Peyer's patch (tissue), 4 donors: ENCODE measurements at places on chromosomes 12 and 14. TPM values are rescaled to one million over a fixed set of nuclear protein-coding genes. Genes with fewer than 3 reads are reported as not detected.

TDRD9 gene
- total RNA-seq = not detected

SERPINA5 gene
- total RNA-seq = not detected

CELA1 gene
- not detected for total RNA-seq

RNU6-7 gene
- total RNA-seq = not detected

FOXN4 gene
- total RNA-seq = not detected

PTPN6 gene
- 183 TPM for total RNA-seq

C12orf60 gene
- not detected for total RNA-seq

IL22 gene
- not detected for total RNA-seq

NEUROD4 gene
- not detected for total RNA-seq

DHRS4L2 gene
- total RNA-seq = 36.1 TPM

GRCh38 chr14:49598189-49598484 is 603 bp upstream of the LRR1 start:
- H3K27me3 ChIP-seq = no peaks in the 10 kb centered on the region
- peak overlapping the region; percentile 88 for H3K27ac ChIP-seq
- no peak for DNase-seq
- no peaks in the 10 kb centered on the region for H3K36me3 ChIP-seq

DNA sequence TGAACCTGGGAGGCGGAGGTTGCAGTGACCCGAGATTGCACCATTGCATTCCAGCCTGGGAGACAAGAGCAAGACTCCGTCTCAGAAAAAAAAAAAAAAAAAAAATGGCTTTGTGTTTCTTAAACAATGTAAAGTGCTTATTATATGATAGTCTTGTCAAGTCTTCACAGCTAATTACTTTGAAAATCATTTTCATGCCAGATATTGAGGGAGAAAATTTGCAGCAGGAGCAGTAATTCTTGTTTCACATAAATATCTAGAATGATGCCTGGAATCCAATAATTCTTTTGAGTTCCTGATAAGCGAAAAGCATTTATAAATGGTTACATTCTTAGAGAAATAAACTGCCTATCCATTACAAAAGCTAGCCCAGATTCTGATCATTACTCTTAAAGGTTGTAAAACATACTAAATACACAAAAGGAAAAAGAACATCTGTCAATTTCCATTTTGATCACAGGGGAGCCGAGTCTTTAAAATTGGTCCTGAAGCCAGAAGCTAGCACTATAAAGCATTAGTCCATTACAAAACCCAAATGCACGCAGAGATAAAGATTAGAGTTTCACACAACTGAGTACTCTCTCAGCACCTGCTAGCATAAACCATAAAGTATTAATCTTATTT is 50.3 kb downstream of the IFT81 start:
- DNase-seq = no peak
- no peaks in the 10 kb centered on the region for H3K4me1 ChIP-seq
- no peaks in the 10 kb centered on the region for H3K27me3 ChIP-seq
- H3K27ac ChIP-seq = no peak overlapping the region
- H3K36me3 ChIP-seq = no peaks in the 10 kb centered on the region

GRCh38 chr12:129185855-129186254 is 332.6 kb downstream of the GLT1D1 start:
- H3K27ac ChIP-seq = no peak overlapping the region
- no peak for DNase-seq
- H3K27me3 ChIP-seq = no peaks in the 10 kb centered on the region
- H3K4me1 ChIP-seq = no peaks in the 10 kb centered on the region
- H3K4me3 ChIP-seq = no peak overlapping the region
- no peaks in the 10 kb centered on the region for H3K36me3 ChIP-seq

- no peaks in the 10 kb centered on the region for H3K27me3 ChIP-seq
- H3K4me1 ChIP-seq = no peaks in the 10 kb centered on the region
- H3K27ac ChIP-seq = no peak overlapping the region
- no peak for DNase-seq
- H3K4me3 ChIP-seq = no peak overlapping the region
- no peaks in the 10 kb centered on the region for H3K36me3 ChIP-seq
Measured at GRCh38 chr14:86530457-86530856, 1000.5 kb downstream of the FLRT2 start.

DNA sequence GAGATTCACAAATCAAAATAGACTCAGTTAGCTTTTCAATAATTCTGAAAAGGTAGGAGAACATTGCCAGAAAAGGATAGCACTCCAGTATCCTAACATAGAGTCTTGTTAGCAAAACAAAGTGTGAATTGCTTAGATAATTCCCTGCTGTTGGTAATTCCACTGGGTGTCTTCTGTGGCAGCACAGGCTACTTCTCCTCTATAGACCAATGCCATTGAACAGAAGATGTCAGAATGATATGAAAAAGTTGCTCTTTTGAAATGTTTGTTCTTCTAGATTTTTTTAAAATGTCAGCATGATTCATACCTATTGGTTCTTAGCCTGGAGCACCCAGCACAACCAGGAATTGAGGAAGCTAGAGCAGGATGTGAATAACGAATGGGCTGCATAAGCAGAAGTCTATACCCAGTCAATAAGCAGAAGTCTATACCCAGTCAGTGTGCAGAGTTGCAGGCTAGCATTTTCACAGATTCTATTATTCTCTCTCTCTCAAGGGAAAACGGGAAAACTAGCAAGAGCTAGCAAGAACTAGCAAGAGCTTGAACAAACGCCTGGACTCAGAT is 112.8 kb downstream of the SYT1 start:
- no peaks in the 10 kb centered on the region for H3K36me3 ChIP-seq
- no peak overlapping the region for H3K27ac ChIP-seq
- H3K4me3 ChIP-seq = no peak overlapping the region
- H3K27me3 ChIP-seq = no peaks in the 10 kb centered on the region
- no peaks in the 10 kb centered on the region for H3K4me1 ChIP-seq

DNA sequence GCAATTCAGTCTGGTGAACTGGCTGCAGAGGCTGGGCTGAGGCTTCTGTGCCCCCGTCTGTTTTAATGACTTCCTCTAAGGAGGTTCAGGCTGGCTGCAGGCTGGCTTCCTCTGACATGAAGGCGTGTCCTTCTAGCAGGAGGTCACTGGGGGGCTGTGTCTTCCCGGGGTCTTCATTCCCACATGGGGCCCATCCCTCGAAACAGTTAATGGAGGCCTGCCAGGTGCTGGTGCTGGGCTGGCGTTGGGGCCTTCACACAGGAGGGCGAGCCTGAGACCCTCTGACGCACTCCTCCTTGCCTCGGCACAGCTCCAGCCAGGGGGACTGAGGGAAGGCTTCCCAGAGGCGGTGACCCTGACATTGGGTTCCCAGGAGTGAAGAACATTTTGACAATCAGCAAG is 57.7 kb upstream of the DLK1 start:
- H3K4me3 ChIP-seq = no peak overlapping the region
- no peaks in the 10 kb centered on the region for H3K27me3 ChIP-seq
- H3K4me1 ChIP-seq = no peaks in the 10 kb centered on the region
- H3K27ac ChIP-seq = no peak overlapping the region
- no peaks in the 10 kb centered on the region for H3K36me3 ChIP-seq
- DNase-seq = no peak

GRCh38 chr14:103735815-103736545 is 20.4 kb downstream of the ZFYVE21 start:
- H3K4me3 ChIP-seq = no peak overlapping the region
- no peak for DNase-seq
- peak overlapping the region; percentile 21 for H3K27ac ChIP-seq
- no peaks in the 10 kb centered on the region for H3K27me3 ChIP-seq
- H3K4me1 ChIP-seq = no peaks in the 10 kb centered on the region

GRCh38 chr12:115667116-115667515 is 610.4 kb downstream of the MED13L start:
- H3K36me3 ChIP-seq = no peaks in the 10 kb centered on the region
- DNase-seq = no peak
- H3K4me3 ChIP-seq = no peak overlapping the region
- H3K4me1 ChIP-seq = no peaks in the 10 kb centered on the region

GRCh38 chr14:26190646-26191045 is 407.2 kb downstream of the NOVA1 start:
- H3K27ac ChIP-seq = no peak overlapping the region
- no peaks in the 10 kb centered on the region for H3K27me3 ChIP-seq
- H3K4me1 ChIP-seq = no peaks in the 10 kb centered on the region
- DNase-seq = no peak

- no peaks in the 10 kb centered on the region for H3K27me3 ChIP-seq
- peaks cover 19% of the 10 kb centered on the region for H3K4me1 ChIP-seq
- H3K36me3 ChIP-seq = no peaks in the 10 kb centered on the region
Measured at GRCh38 chr12:6917491-6918231, 3.3 kb downstream of the ENO2 start.

DNA sequence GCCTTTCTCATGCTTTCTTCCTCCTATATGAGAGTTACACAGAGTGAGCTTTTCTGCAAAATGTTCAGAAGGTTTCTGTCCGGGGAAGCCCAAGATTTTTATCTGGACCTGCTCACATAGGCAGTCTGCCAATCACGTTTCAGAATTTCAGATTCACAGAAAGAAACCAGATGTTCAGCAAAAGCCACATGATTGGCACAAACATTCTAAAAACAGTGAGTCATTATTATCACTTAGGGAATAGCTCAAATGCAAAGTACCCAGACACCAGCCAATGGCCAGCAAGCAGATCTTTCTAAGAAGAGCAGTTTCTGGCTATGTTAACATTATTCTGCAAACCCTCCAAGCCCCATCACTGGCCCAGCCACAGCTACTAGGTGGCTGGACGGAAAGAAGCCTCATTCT is 1558.5 kb upstream of the TMEM132C start:
- no peak for DNase-seq
- no peaks in the 10 kb centered on the region for H3K4me1 ChIP-seq
- H3K27me3 ChIP-seq = no peaks in the 10 kb centered on the region
- no peak overlapping the region for H3K27ac ChIP-seq

DNA sequence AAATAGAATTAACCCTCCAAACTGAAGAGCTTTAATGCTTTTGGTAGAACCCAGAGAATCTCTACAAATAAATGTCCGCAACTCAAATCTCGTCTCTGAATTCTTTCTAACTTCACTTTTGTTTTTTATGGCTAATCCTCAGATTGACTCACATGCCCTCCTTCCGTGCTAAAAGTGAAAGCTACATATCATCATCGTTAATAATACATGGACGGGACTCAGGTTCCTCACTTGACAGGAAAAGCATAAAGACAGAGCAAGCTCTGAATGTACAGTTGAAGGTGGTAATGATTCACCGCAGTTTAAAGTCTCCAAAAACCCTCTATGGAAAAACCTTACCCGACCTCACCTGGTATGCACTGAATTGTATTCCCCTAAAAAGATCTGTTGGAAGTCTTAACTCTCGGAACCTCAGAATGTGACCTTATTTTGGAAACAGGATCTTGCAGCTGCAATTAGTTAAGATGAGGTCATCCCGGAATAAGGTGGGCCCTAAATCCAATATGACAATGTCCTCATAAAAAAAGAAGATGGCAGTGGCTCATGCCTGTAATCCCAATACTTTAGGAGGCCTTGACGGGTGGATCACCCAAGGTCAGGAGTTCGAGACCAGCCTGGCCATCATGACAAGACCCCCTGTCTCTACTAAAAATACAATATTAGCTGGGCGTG is 147.4 kb upstream of the FOXN3 start:
- H3K4me3 ChIP-seq = no peak overlapping the region
- no peak for DNase-seq
- H3K27me3 ChIP-seq = no peaks in the 10 kb centered on the region
- H3K4me1 ChIP-seq = no peaks in the 10 kb centered on the region

GRCh38 chr14:94897082-94897481 is 127.2 kb upstream of the GSC start:
- no peak for DNase-seq
- H3K27me3 ChIP-seq = no peaks in the 10 kb centered on the region
- H3K27ac ChIP-seq = no peak overlapping the region
- H3K36me3 ChIP-seq = no peaks in the 10 kb centered on the region
- no peak overlapping the region for H3K4me3 ChIP-seq

DNA sequence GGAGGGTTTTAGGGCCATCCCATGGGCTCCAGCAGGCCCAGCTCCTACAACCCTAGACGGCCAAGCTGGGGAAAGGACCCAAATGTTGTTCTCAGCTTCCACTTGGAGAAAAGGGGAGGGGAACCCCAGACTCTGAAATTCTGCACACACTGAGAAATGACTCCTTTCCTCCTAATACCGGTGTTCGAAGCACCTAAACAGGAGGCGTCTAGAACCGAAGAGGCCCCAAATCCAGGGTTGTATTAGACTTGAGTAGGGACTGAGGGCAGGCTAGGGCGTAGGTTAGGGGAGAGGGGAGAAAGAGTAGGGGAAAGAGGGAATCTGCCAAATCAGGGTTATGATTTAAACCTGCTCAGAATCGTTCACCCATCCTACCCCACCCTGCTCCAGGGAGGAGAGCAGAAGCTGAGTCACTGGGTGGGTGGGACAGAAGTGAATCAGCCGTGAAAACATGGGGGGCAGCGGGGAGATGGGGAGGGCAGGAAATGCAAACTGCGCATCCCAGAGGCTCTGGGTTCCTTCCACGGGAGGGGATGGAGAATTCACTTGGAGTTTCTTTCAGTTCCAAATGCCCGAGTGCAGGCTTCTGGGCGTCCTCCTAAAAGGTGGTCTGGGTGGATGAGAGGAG is 1.0 kb downstream of the IGFBP6 start:
- no peaks in the 10 kb centered on the region for H3K27me3 ChIP-seq
- H3K36me3 ChIP-seq = no peaks in the 10 kb centered on the region
- H3K4me3 ChIP-seq = peak overlapping the region; percentile 49

DNA sequence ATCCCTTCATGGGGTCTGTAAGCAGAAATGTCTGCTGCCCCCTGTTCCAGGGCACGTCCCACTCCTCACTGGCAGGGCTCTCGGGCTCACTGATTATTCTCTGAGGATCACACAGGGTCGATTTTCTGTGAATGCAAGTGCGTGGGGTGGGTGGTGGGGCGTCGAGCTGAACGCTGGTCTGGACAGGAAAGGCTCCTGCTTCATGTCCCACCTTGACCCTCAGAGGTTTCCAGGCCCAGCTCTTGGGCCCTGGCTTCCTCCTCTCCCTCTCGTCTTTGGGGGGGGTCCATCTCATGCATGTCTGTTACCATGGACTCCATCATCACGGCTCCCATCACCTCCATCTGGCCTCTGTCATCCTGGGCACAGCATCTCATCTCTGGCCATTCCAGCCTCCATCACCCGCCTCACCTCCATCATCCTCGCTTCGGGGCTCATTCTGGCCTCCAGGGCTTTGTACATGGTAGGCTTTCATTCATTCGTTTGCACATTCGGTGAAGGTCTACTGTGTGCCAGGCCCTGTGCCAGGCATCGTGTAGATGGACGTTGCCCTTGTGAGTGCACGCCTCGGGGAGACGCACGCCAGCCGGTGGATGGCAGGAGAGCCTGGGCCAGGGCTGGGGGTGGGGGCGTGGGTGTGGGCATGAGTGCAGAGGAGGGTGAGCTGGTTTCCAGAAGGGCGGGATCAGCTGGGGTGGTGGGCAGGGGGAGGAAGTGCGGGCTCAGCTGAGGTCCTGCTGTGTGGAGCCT is 34.7 kb downstream of the RTL1 start:
- no peaks in the 10 kb centered on the region for H3K4me1 ChIP-seq
- H3K4me3 ChIP-seq = no peak overlapping the region
- no peaks in the 10 kb centered on the region for H3K36me3 ChIP-seq
- H3K27me3 ChIP-seq = no peaks in the 10 kb centered on the region
- peak; percentile 30 for DNase-seq
- H3K27ac ChIP-seq = no peak overlapping the region

- no peaks in the 10 kb centered on the region for H3K27me3 ChIP-seq
- DNase-seq = no peak
- H3K4me3 ChIP-seq = no peak overlapping the region
- H3K4me1 ChIP-seq = no peaks in the 10 kb centered on the region
- no peaks in the 10 kb centered on the region for H3K36me3 ChIP-seq
Measured at GRCh38 chr14:30560581-30560980, 1.6 kb downstream of the G2E3 start.
